Inflammatory macrophage treated with lipopolysaccharide for 1 hour (primary cell): ENCODE measurements at places on chromosomes 1 and 21.

DNA sequence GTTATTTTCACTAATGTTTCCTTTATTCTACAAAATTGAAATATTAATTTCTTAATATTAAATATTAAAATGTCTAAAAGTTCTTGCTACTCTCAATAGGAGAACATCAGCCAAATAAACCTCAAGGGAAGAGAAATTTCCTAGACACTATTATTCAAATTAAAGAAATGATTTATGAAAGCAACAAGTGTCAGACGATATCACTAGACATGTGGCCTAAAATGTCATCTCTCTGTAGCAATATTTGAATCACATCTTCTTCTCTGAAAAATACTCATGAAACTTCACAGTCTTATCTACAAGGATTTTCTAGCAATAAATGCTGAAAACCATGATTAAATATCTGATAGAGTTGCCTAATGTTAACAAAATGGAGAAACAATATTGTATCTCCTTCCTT is 2.5 kb upstream of the SERBP1 start:
- no peak for DNase-seq

DNA sequence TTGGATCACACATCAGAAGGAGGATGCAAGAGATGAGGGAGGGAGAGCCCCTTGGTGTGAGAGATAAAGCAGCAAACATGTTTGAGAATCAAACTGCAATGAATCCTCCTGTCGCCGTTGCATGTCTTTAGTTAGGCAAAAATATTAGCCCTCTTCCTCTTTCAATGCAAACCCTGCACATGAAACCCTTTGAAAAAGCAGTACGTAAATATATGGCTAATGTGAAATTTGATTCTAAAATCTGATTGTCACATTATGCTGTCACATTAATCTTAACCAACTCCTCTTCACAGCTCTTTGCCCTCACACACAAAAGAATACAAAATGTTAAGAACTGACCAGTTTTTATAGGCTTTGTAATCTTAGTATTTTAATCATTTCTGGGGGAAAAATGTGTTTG is 63.4 kb downstream of the WDR64 start:
- DNase-seq = no peak

DNA sequence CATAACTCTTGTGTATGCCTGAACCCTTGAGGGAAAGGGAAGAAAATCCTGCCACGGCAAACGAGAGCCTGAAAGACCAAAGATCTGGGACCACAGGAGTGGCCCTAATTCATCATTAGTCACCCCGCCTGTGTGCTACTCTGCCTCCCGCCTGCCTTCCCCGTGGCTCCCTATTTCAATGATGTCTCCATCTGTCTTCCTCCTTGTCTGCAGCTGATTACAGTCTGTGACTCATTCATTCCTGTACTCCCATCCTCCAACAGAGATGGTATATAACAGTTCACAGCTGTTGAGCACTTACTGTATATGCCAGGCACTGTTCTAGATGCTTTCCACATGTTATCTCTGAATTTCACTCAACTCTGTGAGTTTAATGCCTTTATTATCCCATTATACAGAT is 96.6 kb downstream of the SEC16B start:
- no peak for DNase-seq

- no peak for DNase-seq
These were observed 59.9 kb downstream of the WARS2 start for GRCh38 chr1:119080586-119080985.

DNA sequence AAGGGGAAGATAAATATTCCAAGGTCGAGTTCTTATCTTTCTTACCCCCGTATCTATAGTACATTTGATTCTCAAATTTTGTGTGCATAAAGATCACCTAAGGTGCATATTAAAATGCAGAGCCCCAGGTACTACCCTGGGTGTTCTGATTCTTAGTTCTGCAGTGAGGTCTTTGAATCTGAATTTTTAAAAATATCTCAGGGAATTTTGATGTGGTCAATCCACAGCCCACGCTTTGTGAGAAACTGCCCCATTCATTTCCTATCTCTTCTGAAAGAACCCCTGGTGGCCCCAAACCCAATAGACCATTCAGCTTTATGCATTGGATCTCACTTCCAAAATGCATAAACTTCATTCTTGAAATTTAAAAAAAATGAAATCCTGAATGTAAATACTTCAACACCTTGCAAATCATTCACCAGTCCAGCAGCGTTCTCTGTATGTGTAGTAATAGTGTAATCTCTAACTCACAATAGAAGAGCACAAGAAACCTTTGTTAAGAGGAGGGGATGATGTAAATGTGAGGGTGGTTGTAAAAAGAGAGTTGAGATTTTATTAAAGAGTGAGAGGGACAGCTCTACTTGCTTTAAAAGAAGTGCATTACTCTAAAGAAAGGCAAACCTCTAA is 108.8 kb upstream of the ZP4 start:
- DNase-seq = no peak

- no peak for DNase-seq
These were observed 2.7 kb upstream of the STX12 start for GRCh38 chr1:27770293-27770830.

GRCh38 chr1:83716641-83717040 is 282.3 kb downstream of the TTLL7 start:
- no peak for DNase-seq

- no peak for DNase-seq
These were observed 44.5 kb upstream of the OSBPL9 start for GRCh38 chr1:51572365-51572764.

DNA sequence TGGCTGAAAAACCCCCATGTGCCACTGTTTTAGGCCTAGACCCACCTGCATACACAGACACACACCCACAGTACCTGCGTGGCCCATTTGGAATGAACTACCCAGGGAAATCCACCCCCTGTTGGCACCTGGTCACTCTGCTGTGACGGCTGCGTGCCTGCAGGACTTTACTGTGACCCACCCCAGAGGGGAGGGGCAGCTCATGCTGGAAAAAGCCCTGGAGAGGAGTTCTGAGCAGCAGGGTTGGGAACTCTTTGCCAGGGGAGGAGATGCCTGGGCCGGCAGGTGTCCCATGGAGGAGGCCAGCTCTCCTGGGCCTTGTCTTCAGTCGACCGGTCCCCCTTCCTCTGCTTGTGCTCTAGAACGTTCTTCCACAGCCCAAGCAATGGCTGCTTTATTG is 87.3 kb upstream of the CSF3R start:
- DNase-seq = no peak

- no peak for DNase-seq
These were observed 20.6 kb upstream of the ADAMTS1 start for GRCh38 chr21:26865857-26866256.

- no peak for DNase-seq
These were observed 17.9 kb downstream of the TNFRSF25 start for GRCh38 chr1:6447818-6448748.

DNA sequence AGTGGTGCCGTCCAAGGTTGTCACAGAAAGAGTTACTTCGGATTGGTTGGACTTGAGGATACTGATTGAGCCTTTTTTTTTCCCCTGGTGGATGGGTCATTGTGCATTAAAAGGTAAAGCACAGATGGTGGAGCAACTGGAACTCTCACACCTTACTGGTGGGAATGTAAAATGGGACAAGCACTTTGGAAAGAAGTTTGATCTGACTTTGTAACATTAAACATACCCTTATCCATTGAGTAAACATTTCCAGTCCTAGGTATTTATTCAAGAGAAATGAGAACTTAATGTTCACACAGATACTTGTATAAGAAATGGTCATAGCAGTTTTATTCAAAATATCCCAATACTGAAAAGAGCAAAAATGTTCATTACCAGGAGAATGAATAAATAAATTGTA is 14.9 kb downstream of the PLA2G2A start:
- DNase-seq = no peak

DNA sequence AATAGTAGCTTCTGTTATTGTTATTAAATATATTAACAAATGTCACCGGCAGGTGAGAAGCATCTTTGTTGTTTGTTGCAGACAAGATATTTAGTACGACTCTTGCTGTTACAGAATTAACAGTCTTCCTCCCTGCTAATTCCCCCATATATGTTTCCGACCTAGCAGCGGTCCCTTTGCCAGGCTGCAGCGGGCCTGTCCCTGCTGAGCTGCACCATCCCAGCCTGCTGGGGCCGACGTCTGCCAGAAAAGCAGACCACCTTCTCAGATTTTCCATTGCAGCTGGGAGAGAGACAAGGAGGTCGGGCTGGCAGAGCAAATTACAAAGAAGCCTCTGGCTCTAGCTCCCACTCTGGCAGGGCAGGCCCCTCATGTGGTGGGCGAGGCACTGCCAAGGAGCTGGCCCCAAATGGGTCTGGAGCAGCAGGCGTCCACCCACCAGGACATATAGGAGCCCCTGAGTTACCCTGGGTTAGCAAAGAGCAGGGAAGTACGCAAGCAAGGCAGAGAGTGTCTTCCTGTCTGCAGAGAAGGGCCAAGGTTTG is 142.7 kb downstream of the FOXD2 start:
- no peak for DNase-seq

- DNase-seq = no peak
These were observed 22.5 kb upstream of the IKBKE start for GRCh38 chr1:206447792-206448191.

GRCh38 chr1:15107058-15107687 is 46.4 kb upstream of the TMEM51 start:
- no peak for DNase-seq

- no peak for DNase-seq
These were observed 1470.7 kb downstream of the NCAM2 start for GRCh38 chr21:22468893-22469292.

DNA sequence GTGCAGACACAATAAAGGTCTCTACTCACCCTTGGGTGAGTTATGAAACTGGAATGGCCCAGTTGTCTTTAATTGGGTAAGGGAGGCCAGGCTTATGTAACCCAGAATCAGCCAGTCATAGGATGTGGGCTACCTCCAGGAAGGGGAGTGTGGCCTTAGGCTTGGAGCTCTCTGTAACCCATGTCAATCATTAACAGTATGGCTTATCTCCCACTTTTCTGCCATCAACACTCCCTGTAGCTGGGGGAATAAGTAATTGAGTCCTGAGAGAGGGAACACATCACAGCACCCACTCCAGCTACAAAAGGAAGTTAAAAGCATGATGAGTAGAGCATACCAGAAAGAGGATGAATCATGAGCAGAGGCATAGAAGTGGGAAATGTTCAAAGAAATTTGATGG is 327.0 kb upstream of the DUSP10 start:
- no peak for DNase-seq

DNA sequence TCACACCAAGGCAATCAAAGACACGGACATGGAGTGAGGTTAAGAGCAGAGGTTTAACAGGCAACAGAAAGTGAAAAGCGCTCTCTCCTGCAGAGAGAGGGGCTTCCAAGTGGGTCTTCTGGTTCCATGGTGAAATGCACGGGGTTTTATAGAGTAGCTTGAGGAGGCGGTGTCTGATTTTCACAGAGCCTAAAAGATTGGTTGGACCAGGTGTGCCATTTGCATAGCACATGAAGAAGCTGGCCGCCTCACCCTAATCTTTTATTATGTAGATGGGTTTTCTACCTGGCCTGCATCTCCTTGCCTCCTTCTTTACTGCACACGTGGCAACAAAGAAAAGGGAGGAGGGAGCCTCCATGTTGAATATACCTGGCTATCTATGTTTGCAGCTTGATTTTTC is 197.3 kb downstream of the RYR2 start:
- DNase-seq = no peak

- DNase-seq = no peak
These were observed 68.9 kb upstream of the COL11A1 start for GRCh38 chr1:103177108-103177775.

GRCh38 chr1:170310014-170310405 is 164.3 kb downstream of the NTMT2 start:
- no peak for DNase-seq

- DNase-seq = peak; percentile 22
These were observed 5.6 kb downstream of the OSBPL9 start for GRCh38 chr1:51622455-51622913.

DNA sequence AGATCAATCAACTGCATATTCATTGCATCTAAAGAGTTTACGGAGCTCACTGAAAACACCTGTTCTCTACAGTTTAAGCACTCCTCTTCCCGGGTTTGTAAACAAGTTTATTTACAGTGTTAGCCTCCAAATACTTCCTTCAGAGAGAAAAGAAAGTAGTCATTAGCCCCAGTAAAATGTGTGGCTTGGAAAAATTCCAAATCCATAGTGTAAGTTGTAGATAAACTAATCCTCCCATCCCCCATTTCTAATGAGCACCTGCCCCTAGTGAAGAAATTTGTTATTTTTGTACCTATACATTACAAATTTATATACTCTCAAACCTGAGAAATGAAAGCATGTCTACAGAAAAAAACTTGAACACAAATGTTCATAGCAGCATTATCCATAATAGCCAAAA is 21.9 kb downstream of the PUM1 start:
- no peak for DNase-seq

GRCh38 chr1:31433396-31433930 is 20.4 kb downstream of the SERINC2 start:
- no peak for DNase-seq

DNA sequence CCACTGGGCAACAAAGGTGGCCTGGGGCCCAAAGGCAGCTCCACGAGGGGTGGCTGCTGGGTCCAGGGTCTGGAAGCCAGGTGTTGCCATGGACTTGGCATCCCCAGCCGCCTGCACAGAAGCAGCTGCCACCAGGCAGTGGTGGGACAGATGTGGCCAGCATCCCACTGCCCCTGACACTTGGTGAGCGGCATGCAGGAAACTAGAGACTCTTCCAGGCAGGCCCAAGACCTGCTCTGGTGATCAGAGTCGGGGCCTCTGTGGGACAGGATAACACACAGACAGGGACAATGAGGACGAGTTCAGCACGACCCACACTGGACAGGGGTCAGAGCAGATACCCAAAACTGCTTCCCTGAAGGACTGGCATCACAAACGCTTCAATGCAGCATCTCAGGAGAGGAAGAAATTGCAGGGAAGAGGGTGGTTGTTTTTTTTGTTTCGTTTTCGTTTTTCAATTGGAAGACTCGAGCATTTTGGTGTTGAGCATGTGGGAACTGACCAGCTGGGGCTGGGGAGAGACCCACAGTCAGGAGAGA is 34.1 kb upstream of the RNF187 start:
- no peak for DNase-seq

- DNase-seq = no peak
These were observed 123.9 kb downstream of the ST6GALNAC3 start for GRCh38 chr1:76198452-76198851.

DNA sequence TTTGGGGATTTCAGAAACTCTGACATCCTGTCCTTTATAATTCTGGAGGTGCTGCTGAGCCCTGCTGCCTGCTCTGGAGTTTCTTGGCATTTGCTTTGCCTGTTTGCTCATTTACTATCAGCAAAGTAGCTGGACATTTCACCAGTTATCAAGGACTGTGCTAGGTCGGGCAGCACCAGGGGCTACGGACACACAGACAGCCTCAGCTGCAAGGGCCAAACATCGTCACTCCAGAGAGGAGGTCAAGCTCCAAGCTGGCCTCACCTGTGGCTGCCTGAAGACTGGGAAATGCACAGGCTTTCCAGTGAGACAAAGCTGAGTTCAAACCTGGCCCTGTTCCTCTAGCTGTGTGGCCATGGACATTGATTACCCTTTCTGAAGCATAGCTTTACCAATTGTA is 143.7 kb downstream of the LRIG2 start:
- DNase-seq = no peak

GRCh38 chr1:159771127-159771895 is 9.5 kb upstream of the DUSP23 start:
- DNase-seq = no peak

- no peak for DNase-seq
These were observed 16.2 kb upstream of the TP53BP2 start for GRCh38 chr1:223861904-223862303.
